MM.1S (cell line): ENCODE measurements at places on chromosomes 16 and 17.

DNA sequence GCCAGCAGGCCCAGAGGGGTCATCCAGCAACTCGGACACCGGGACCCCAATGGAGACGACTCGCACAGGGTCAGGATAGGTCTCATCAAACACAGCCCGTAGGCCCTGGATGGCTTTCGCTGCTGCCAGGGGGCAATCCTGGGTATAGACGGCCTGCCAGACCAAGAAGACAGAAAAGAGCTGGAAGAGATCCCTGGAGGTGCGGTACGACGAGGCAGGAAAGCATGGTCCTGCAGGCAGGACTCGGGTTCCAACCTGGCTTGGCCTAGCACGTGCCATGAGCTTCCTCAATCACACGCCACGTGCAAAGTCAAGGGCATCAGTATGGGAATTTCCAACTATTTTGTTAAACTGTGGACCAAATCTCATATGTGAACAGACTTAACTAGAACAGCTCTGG lies 6.3 kb upstream of the EXOSC6 start:
- H3K4me1 ChIP-seq: no peaks in the 10 kb centered on the region
- H3K27me3 ChIP-seq: no peaks in the 10 kb centered on the region
- H3K36me3 ChIP-seq: peaks cover 19% of the 10 kb centered on the region
- DNase-seq: no peak
- no peak overlapping the region for H3K4me3 ChIP-seq
- H3K27ac ChIP-seq: no peak overlapping the region

- H3K36me3 ChIP-seq: no peaks in the 10 kb centered on the region
- no peaks in the 10 kb centered on the region for H3K4me1 ChIP-seq
- H3K27ac ChIP-seq: no peak overlapping the region
- no peak for DNase-seq
- H3K27me3 ChIP-seq: no peaks in the 10 kb centered on the region
- H3K4me3 ChIP-seq: no peak overlapping the region
Observed at GRCh38 chr16:78902321-78902720, 698.2 kb downstream of the MAF start.

DNA sequence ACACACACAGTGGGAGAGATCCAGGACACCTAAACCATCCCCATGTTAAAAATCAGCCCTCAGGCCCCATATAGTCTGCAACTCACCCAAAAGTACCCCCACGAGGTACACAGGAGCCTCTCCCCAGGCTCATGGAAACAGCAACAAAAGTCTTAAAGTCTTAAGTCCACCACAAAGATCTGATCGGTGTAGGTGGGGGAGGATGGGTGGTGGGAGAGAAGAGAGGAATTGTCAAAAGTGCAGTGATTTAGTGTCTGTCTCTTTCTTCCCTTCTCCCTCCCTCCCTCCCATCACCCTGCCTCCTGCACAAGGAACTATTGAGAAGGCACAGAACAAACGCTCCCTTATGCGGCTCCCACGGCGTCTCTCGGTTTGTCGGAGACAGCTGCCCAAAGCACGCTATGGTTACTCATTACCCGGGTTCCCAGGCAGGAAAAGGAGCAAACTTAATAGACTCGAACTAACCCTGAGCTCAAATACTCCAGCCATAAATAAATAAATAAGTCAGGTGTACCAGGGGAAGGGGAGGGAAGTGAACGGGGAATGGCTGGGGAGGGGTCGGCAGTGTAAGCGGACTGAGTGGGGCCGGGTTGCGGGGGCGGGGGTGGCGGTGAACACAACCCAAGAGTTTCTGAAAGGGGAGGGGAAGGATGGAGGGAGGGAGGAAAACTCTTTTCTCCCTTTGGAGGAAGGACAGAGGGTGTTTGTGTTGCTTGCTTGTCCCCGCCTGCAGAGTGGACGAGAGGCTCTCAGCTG lies 477.4 kb downstream of the SLC39A11 start:
- no peaks in the 10 kb centered on the region for H3K36me3 ChIP-seq
- no peak for DNase-seq
- H3K27ac ChIP-seq: no peak overlapping the region

- H3K27me3 ChIP-seq: peaks cover 64% of the 10 kb centered on the region
- H3K36me3 ChIP-seq: no peaks in the 10 kb centered on the region
- no peak overlapping the region for H3K27ac ChIP-seq
- H3K4me3 ChIP-seq: no peak overlapping the region
- H3K4me1 ChIP-seq: 0 out of 2 replicates have a peak, but pooled peaks cover 4% of the 10 kb centered on the region
Observed at GRCh38 chr16:29898804-29899515, 390 bp downstream of the SEZ6L2 start.

DNA sequence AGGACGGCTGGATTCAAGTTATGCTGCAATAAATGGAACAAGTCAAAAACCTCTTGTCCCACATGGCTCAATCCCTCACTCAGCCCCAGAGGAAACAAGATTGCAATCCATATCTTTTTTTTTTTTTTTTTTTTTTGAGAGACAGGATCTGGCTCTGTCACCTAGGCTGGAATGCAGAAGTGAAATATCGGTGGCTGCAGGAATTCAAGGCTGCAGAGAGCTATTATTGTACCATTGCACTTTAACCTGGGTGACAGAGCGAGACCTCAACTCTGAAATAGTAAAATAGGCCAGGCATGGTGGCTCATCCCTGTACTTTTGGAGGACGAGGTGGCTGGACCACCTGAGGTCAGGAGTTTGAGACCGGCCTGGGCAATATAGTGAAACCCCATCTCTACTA lies 2.7 kb upstream of the PDE6G start:
- no peaks in the 10 kb centered on the region for H3K36me3 ChIP-seq
- H3K4me1 ChIP-seq: 0 out of 2 replicates have a peak, but pooled peaks cover 6% of the 10 kb centered on the region
- H3K27me3 ChIP-seq: no peaks in the 10 kb centered on the region
- DNase-seq: no peak

GRCh38 chr16:1125471-1125870 lies 27.4 kb upstream of the CACNA1H start:
- H3K27me3 ChIP-seq: peaks cover 95% of the 10 kb centered on the region
- no peaks in the 10 kb centered on the region for H3K4me1 ChIP-seq
- no peak for DNase-seq
- no peaks in the 10 kb centered on the region for H3K36me3 ChIP-seq
